Thymus (tissue), 14 donors: ENCODE measurements at places on chromosomes 6 and 20.

DNA sequence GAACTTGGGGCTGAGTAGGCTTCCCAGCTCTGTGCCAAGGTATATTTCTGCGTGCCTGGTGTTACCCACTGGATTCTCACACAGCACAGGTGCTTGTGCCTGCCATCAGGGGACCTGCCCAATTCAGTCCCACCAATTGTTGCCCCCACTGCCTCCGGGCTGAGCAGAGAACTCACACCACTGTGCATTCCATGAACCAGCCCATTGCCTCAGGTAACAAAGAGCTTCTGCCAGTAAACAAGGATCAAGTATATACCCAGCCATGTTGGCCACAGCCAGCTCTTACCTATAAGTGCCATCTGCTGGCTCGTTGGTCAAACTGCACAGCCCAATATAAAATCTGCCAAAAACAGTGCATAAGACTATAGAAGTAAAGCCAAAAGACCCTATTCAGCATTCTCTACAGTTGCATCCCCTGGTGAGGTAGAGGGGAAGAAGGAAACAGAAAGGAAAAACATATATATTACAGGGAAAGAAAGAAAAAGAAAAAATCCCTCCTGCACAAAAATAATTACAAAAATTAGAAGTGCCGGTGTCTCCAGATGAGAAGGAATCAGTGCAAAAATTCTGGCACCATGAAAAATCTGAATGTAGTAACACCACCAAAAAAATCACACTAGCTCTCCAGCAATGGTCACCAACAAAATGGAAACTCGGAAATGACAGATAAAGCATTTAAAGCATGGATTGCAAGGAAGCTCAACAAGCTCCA is 241.4 kb downstream of the IBTK start:
- DNase-seq = no peak

GRCh38 chr6:154408891-154409500 is 52.4 kb upstream of the IPCEF1 start:
- no peak for DNase-seq

DNA sequence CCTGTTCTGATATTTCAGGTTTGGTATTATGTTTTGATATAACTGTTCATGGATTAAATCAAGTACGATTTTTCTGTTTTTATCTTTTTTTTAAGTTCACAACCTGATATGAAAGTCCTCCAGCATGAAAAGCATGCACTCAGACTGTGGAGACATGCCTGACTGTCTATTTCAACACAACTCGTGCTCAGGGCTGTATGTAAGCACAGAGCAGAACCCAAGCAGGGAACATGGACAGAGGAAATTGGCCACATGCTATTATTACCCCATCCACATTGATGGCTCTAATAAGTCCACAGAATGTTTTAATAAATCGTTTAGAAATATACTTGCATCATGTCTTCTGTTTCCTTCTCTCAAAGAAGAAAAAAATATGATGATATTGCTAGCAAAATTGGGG is 730.4 kb downstream of the C6orf118 start:
- DNase-seq = no peak

DNA sequence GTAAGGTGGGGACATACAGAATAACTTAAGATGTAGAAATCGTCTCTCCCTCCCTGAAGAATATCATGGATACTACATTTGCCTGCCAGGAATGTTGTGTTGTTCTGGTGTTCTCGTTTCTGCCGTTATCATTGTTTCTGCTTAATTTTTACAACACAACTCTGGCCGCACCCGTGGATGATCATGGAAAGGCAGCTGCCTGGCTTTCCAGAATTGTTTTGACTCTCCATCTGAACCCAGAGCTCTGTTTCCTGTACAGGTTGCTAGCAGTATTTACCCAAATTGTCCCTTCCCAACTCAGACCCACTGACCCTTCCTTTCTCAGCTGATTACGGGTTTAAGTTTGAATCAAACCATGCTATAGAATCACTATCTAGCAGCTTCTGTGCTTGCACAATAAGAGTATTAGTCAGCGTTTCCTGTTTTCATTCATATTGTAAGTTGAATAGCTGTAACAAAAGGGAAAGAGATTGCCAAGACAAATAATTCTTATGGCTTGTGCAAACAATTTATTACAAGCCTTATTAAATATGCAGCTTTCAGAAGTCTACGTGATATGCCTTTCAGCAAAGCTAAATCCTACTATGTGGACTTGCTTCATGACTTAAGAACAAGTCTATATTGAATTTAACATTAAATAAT is 139.0 kb downstream of the MTHFD1L start:
- DNase-seq = no peak

- DNase-seq = no peak
These were observed 49.8 kb downstream of the MYB start for GRCh38 chr6:135230711-135231468.

GRCh38 chr6:79372757-79373156 is 138.3 kb upstream of the HMGN3 start:
- no peak for DNase-seq

DNA sequence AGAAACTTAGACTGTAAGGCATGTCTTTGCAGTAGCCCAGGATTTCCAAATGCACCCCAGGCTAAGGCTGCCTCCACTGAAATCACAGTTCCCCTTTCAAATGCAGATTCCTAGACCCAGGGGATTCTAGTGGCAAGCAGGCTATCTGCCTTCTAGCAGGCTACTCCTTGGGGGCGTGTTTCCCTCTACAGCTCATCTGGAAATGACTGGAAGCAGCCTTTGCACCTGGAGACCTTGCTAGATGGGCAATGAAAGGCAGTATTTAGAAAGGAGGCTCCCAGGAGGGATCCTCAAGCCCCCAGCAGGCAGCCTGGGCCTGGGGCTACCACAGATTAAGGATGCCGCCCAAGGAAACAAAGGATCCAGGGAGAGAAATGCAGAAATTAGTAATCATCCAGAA is 26.0 kb upstream of the SYNDIG1 start:
- DNase-seq = no peak

DNA sequence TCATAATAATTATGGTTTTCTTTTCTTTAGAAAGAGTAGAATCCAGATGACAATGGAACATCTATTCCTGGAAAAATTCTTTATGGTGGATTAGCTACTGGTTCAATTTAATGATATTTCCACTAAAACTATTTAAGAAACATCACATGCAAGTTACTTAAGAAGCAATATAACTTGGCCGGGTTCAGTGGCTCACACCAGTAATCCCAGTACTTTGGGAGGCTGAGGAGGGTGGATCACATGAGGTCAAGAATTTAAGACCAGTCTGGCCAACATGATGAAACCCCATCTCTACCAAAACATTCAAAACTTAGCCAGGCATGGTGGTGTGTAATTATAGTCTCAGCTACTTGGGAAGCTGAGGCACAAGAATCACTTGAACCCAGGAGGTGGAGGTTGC is 65.9 kb upstream of the SMLR1 start:
- no peak for DNase-seq

DNA sequence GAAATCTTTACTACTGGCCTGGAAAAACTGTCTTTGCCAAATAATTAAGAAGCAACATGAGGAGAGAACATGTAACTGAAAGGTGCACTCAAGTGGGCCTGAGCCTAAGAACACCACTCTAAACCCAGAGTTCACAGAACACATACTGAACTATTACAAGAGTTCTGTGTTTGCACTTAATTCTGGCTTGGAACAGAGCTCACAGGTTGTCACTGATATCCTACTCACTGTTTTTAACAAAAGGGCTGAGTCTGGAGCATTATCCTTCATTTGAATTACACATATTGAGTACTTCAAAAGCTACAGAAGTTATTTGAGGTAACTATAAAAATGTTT is 164.7 kb downstream of the OGFRL1 start:
- no peak for DNase-seq

- DNase-seq = no peak
These were observed 55.6 kb downstream of the FARS2 start for GRCh38 chr6:5316951-5317350.

DNA sequence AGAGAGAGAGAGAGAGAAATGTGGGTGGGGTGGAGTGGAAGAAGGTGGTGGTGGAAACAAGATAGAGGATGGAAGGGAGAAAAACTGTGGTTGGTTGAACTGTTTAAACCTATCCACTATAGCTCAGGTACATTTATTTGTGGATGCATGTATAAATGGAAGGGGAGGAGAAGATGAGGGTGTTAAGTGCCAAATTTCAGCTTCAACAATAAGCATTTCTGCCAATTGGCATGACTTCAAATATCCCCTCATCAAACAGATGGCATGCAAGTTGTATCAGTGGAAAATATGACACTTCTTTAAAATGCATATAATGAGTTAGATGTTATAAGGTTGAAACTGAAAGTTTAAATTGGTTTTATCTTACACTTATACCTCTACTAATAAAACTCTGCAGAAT is 216.1 kb downstream of the LMBRD1 start:
- no peak for DNase-seq

- no peak for DNase-seq
These were observed 6.7 kb upstream of the ZFAND3 start for GRCh38 chr6:37812841-37813240.
